ENCODE measurements at places on chromosomes 1 and 21. TPM values are rescaled to one million over a fixed set of nuclear protein-coding genes. Genes with fewer than 3 reads are reported as not detected.

- no peak for DNase-seq
Observed at GRCh38 chr1:41003127-41003639, 18.3 kb downstream of the SLFNL1 start.

DNA sequence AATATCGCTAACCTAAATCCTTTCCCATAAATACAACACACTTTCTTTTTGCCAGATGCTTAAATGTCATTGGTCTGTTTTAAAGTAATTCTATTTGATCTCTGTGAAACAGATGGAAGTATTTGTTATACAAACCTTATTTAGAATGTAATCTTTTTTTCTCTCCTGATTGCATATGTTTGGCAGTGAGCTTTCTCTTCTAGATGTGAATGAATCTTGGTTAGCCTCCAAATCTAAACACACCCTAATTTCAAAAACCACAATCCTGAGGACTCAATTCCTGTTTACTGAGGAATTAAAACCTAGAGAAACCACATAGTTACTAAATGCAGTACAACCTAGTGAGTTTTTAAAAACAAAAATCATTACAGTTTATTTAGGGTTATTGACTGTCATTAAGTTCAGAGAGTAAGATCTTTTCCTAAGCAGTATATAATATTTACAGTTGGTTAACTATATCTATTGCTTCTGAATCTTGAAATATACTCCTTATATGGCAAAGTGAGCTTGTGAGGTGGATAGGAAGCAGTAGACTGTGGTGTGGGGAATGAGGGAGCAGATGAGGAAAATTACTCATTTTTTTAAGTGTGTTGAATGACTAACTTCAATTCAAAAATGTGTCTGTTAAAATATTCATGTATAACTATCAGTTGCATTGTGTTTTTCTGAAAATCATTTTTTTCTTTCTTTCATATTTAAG is 218.7 kb downstream of the FMN2 start:
- peak; percentile 84 for DNase-seq

GRCh38 chr1:66283622-66284041 is 250.3 kb upstream of the SGIP1 start:
- DNase-seq = peak; percentile 67

- DNase-seq = no peak
Observed at GRCh38 chr1:23910553-23911246, 2.5 kb downstream of the CNR2 start.

DNA sequence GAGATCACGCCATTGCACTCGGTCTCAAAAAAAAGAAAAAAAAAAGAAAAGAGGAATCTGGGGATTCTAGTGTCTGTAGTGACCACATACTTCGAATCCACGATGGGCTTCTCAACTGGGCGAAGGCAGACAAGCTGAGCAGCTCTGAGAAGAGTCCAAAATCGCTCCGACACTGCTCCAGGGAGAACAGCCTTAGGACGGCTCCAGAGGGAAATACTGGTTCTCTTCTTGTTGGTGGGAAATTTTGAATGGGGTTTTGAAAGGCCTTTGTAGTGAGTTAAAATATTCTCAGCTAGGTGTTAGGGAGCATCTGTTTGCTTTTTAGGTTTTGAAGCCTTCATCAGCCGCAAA is 18.3 kb upstream of the HJV start:
- DNase-seq = peak; percentile 52

CRYBG2 gene
- not detected for total RNA-seq

DNA sequence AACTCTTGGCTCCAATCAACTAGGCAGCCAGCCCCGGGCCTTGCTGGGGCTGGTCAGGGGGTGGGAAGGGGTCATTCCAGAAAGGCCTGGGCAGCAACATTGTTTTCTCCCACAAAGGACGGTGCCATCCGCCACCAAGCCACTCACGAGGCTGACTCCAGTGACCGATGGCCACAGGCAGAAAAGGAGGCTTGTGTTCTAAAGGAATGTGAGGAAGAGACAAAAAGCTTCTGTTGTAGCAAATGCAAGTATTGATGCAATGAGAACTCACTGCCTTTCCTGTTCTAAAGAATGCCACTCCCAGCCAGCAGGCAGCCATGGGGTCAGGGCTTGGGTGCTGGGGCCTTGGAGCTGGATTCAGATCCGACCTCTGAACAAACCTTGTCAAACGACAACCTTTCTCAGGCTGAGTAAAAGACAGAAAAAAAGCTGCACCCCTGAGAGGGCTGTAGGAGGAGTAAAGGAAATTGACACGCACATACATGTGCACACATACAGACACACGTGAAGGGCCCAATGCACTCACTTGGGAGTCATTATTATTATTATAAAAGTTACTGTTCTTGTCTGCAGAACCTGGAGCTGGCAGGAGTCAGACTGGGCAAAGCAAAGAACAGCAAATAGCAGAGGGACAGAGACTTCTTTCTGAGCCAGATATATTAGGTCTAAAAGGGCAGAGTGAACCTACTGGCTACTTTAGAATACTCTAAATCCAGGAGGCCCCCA is 13.9 kb upstream of the PRMT2 start:
- peak; percentile 49 for DNase-seq

TSSK3 gene
- total RNA-seq = 0.39 TPM

NEXN gene
- 1.7 TPM for total RNA-seq

DNA sequence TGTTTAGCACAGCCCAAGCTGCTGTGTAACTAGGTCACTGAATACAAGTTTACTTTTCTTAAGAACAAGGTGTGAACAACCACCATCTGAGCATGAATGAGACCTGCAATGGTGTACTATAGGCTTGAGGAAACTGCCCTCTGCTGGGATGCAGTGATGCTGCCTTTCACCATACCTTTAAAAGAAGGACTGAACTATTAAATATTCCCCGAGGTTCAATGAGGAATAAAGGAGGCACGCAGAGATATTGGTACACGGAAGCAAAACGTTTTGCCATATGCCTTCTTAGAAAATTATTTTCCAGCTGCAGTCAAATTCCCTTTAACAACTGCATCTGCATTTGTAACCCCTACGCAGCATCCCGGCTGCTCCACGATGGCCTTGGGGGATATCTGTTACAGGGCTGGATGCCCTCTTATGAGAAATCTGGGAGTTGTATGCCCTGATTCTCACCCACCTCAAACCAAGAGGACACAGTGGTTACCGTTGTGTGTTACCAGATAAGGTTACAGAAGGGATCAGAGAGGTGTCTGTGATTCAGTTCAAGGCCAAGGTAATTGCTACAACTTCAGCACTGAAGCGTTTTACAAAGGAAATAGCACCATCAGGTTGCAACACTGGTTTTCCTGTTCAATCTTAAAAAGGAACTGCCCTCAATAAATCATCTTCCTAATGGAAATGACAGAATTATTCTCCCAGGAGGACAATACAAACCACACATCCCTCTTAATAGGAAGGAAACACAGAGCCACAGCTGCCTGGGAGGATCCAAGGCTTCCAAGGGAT is 470.5 kb downstream of the LTN1 start:
- DNase-seq = no peak

DNA sequence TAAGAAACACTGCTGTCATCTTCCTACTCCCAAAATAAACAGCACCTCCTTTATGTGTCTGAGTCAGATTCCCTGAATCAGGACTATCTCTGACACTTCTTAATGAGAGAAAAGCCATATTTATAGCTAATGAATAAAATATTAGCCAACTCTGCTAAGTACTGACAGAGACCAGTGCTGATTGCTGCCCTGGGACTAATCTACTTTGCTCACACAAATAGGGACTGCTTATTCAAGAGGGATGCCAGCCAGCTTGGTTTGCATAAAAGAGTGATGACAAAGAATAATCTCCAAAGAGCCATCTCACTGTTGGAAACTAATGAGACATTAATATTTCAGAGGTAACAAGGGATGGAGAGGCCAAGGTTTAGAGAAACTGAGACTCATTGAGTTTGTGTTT is 36.4 kb downstream of the FYB2 start:
- DNase-seq = no peak

HENMT1 gene
- total RNA-seq = 13.7 TPM

FAM151A gene
- total RNA-seq = not detected

GRCh38 chr21:41895643-41896493 is 16.7 kb upstream of the PRDM15 start:
- no peak for DNase-seq

- DNase-seq = no peak
Observed at GRCh38 chr1:98253145-98253544, 332.3 kb upstream of the DPYD start.

- DNase-seq = no peak
Observed at GRCh38 chr1:70017770-70018169, 187.6 kb downstream of the LRRC40 start.

PGLYRP3 gene
- not detected for total RNA-seq

HPDL gene
- 2.3 TPM for total RNA-seq

DNA sequence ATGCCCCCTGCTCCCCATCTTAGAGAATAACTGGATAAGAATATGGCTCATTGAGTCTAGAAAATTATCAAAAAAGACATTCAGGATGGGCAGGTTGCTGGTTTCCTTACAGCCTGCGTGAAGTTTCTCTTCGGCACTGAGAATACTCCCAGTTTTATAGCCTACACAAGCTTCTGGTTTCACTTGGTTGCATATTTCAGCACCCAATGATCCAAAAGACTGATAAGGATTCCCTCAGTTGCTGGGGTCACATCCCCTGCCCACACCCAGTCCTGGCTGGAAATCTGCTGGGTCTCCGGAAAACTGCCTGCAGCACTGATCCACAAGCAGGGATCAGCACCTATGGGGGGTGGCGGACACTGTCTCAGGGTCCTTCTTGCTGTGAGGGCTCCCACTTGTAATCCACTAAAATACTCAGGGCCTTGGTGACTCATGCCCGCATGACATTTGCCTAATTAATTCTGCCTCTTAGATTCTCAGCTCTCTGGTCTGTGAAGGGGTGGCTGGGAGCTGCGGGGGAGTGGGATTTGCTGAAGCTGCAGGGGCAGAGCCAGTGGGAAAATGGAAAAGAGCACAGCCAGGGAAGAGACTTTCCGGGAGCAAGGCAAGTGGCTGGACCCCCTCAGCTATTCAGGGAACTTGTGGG is 142.5 kb downstream of the ZNF648 start:
- no peak for DNase-seq

DNA sequence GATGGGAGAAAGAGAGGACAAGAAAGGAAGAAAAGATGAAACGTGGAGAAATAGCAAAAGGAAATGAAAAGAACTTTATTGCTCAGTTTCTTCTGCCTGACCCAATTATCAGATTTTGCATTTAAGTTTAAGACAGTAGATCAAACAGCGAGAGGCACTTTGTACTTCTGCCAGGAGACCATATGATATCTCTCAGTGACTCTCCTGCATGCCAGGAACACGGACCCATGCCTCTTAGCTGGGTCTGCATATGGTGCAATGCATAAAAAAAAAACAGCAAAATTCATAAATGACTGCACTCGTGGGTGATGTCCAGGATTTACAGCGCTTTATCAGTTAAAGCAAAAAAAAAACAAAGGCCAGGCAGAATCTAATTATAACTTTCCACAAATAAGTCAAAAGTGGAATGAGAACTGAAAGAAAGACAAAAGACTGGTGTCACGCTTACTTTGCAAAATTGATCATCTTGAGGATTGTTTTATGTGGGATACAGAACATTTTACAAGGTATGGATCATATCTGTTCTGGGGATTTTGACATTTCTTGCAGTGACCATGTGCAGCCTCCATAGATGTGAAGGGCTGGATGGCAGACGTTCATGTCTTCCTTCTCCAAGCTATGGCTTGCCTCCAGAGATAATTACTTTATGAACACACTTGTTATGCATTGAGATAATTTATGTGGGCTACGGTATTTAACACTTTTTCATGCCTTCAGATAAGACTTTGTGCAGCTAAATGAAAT is 79.5 kb downstream of the RUNX1 start:
- no peak for DNase-seq

KLHDC8A gene
- not detected for total RNA-seq

- no peak for DNase-seq
Observed at GRCh38 chr1:183143576-183144315, 42.3 kb upstream of the LAMC2 start.

GRCh38 chr1:111164151-111164550 is 24.1 kb downstream of the CEPT1 start:
- no peak for DNase-seq

GRCh38 chr21:35853321-35854239 is 206.7 kb downstream of the SETD4 start:
- DNase-seq = no peak

HES3 gene
- total RNA-seq = not detected

DIRAS3 gene
- not detected for total RNA-seq

CLDN19 gene
- total RNA-seq = not detected

GRCh38 chr1:59156526-59157199 is 140.2 kb upstream of the FGGY start:
- peak; percentile 80 for DNase-seq

FAM78B gene
- 0.36 TPM for total RNA-seq

- DNase-seq = no peak
Observed at GRCh38 chr1:54017979-54018378, at the start of gene LDLRAD1. LDLRAD1 (minus strand) TSS chr1:54018186; CDS start chr1:54018112, 74 bp downstream.

DNA sequence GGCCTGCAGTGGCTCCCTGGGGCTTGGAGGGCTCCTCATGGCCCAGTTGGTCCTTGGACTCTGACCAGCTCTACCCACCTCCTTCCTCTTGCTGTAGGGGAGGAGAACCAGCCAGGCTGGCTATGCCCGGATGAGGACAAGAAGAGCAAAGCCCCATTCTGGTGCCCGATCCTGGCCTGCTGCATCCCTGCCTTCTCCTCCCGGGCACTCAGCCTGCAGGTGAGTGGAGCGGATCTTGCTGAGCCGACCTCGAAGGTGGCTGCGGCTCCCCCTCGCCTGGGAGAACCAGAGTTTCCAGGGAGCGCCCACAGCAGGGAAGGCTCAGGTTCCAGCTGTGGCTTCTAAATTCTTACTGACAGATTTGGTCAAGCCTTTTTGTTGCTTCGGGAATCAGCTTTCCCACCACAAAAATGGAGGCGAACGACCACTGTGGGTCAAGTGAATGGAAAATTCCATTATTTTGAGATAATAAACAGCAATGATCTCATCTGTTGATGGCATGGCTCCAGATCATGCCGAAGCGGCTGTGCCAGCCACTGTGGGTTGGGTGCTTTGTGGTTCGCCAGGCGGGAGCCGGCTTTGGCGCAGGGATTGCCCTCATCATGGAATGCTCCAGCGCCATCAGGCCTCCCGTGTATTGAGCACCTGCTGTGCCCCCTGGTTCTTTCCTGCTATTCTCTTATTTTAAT is 106.5 kb upstream of the ACTL8 start:
- no peak for DNase-seq

GRCh38 chr1:83697961-83698360 is 301.0 kb downstream of the TTLL7 start:
- DNase-seq = no peak

DNA sequence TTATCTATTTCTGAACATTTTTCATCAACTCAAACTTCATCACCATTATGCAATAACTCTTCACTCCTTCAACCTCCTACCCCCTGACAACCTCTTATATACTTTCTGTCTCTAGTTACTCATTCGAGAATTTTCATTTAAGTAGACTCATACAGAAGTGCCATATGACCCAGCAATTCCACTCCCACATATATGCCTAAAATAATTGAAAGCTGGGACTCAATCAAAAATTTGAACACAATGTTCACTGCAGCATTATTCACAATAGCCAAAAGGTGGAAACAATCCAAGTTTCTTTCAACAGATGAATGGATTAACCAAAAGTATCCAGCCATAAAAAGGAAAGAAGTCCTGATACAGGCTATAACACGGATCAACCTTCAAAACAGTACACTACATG is 24.1 kb downstream of the COL11A1 start:
- DNase-seq = no peak

- no peak for DNase-seq
Observed at GRCh38 chr1:234715252-234716014, 105.5 kb upstream of the IRF2BP2 start.
